ENCODE measurements at places on chromosomes 7 and 10.

DNA sequence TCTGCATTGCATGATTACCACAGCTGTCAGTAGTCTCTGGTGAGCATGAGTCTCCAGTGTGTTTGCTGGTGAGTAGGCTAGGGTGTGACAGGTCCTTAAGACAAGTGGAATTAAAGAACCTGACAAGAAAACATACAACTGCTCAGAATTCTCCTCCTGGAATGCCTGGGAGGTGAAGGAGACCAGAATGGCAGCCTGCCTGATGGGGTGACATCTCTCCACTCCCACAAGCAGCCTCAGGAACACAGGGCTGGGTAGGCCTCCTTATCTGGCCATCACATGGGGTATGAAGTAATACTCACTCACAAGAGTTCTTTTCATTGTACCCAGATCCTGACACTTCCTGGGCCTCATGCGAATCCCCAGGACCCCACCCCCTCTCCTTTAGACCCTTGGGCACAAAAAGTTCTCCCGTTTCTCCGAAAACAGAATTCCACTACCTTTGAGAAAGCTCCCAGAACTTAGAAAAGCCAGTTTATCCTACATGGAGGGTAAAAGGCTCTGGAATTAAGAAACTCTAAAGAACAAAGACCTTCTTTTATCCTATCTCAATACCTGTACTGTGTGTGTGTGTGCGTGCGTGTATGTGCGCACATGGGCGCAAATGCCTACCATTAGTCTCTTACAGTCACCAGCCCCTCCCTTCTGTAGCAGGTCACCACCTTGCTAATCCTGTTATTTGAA lies 33.4 kb upstream of the C1GALT1 start:
- no peak for DNase-seq

DNA sequence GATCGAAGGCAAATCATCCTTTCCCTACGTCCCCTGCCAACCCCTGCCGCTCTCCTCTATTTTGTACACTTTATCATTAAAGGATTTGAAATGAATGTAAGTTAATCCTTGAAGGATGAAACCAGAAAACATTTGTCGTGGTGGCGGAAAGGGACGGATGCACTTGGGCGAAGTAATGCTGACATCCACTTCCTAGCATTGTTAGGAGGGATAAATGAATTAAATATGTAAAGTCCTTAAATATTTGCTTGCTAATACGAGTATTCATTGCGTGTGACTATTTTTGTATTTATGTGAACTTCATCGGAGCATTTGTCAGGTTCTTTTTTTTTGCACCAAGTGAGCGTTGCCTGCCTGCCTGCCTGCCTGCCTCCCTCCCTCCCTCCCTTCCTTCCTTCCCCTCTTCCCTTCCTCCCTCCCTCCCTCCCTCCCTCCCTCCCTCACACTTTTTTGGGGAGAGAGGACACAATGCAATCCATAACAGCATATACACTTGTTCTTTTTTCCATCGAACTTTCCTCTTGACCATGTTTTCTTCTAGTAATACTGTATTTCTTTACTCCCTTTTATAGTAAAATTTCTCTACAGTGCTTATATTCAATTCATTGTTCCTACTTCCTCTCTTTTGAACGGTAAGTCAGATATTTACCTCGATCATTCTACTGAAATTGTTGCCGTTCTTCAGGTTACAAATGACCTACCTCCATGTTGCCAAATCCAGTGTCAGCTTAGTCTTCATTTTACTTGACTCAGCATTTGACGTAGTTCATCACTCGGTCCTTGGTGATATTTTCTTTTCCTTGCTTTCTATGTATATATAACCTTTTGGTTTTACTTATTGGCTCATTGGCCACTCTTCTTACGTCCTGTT lies 831 bp downstream of the CCDC7 start:
- no peak for DNase-seq

GRCh38 chr7:39949971-39950472 lies at the start of gene CDK13:
CDK13 (plus strand) TSS chr7:39950256; CDS start chr7:39950642, 386 bp downstream.
- DNase-seq: peak; percentile 66

DNA sequence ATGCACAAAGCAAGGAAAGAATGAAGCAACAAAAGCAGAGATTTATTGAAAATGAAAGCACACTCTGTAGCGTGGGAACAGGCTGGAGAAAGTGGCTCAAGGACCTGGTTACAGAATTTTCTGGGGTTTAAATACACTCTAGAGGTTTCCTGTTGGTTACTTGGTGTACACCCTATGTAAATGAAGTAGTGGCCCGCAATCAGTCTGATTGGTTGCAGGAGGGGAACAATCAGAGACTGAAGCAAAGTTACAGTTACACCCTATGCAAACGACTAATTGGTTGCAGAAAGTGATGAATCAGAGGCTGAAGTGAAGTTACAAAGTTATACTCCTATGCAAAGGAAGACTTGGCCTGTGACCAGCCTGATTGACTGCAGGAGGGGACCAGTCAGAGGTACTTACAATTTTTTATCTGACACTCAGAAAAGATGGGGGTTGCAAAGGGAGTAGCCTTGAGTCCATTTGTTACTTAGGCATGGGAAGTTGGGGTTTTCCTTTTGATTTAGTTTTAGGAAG lies 3.6 kb upstream of the MTPN start:
- DNase-seq: peak; percentile 17

DNA sequence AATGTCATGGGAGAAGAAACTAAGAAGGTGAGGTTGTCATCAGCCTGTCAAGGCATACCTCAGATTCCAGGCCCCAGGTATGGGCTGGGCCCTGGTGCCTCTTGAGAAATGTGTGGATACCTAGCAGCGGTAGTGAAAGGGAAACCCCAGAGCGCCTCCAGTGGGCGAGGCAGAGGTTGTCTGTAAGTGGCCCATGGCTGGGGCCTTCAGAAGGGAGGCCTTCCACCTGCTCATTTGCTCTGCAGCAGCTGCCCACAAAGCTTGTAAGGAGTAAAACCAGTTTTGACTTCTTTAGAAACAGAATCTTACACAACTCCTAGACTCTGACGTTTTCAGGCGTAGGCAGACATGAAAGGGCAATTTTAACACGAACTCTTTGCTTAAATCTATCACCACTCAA lies 509.9 kb downstream of the PARD3 start:
- no peak for DNase-seq

All from stimulated activated CD4-positive, alpha-beta T cell treated with anti-CD3 and anti-CD28 coated beads, TNF-alpha, amount 100 ng/mL, for 48 hours (primary cell).